NCI-H1092 (cell line): ENCODE measurements at places on chromosomes 16 and 17.

DNA sequence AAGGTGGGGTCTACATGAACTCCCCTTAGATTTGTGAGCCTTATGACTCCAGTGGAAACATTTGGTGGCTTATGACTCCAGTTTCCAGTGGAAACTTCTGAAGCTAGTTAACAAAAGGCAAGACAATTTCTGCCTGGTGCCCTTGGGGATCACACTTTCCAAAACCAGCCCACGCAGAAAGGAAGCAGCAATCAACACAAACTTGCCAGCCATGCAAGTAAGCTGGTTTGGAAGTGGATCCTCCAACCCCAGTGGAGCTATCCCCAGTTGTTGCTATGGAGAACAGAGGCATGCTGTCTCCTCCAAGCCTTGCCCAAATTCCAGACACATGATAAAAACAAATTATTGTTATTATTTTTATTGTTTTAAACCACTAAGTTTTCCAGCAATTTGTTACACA is 130.9 kb downstream of the CDH11 start:
- no peak for DNase-seq

DNA sequence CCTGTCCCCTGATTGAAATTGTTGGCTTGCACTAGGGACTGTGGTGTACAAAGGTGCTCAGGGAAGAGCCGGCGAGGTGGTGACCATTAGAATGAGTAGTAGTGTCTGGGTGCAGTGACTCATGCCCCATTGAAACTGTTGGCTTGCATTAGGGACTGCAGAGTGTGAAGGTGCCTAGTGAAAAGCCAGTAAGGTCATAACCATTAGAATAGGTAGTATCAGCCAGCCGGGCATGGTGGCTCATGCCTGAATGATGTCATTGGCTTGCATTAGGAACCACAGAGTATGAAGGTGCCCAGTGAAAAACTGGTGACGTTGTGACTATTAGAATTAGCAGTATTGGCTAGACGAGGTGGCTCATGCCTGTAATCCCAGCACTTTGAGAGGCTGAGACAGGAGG is 78.9 kb downstream of the ABCC6 start:
- no peak for DNase-seq

DNA sequence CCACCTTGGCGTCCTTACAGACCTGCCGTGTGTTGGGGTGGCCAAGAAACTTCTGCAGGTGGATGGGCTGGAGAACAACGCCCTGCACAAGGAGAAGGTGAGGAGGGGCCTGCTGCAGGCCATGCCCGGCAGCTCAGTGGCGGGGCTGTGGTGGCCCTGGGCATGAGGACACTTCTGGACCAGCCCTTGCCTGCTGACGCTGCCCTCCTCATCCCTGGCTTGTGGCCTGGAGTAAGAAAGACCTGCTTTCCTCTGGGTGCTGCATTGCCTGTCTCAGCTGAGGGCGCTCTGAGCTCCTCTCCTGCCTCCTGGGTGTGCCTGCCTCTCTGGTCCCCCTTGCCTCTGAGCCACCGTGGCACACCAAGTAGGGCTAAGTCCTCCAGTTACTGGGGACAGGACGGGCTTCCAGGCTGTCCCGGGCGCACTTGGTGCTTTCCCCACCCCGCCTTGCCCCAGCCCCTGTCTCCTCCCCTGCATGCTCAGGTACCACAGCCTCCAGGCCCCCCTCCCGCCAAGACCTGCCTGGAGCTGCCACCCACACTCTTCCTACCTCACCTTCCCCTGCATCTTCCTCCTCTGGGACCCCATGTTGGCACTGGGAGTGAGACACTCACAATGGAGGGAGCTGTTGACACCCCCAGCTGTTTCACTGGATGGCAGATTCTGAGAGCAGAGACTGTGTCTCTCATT is 8.7 kb downstream of the ENDOV start:
- no peak for DNase-seq

GRCh38 chr17:49986396-49987289 is 8.4 kb downstream of the DLX3 start:
- DNase-seq, result no peak

GRCh38 chr17:45791935-45792334 is 7.8 kb downstream of the CRHR1 start:
- no peak for DNase-seq

- no peak for DNase-seq
Measured at GRCh38 chr17:31416503-31416923, 25.0 kb downstream of the RAB11FIP4 start.

- DNase-seq, result no peak
Measured at GRCh38 chr16:85768199-85768598, 17.3 kb upstream of the C16orf74 start.

DNA sequence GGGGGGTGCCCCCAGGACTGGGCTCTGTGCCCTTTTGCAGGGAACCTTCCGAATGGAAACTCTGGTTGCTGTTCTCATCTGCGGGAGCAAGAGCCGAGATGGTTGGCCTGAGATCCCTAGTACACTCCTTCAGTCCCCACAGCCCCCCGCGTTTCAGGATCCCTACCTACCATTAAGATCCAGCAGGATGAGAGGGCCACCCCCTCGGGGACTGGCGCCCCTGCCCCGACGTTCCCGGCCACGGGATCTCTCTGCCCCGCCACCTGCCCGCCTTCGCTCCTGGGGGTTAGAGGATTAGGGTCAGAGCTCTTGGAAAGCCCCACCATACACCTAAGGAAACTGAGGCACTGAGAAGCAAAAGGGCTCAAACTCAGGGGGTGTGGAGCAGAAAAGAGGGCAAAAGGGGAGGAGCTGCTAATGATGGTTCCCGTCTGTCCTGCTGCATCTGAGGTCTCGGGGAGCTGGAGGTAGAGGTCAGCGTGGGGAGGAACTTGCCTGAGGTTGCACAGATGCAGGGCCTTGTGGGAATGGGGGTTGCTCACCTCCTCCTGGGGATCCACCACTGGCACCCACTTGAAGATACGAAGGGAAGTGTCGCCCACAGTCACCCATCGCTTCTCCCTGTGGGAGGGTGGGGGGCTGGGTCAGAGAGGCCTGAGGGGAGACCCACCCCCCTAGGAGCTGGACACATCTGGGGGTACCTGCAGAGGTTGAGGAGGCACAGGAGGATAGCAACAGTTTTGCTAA is 1.0 kb downstream of the BCL7C start:
- no peak for DNase-seq

DNA sequence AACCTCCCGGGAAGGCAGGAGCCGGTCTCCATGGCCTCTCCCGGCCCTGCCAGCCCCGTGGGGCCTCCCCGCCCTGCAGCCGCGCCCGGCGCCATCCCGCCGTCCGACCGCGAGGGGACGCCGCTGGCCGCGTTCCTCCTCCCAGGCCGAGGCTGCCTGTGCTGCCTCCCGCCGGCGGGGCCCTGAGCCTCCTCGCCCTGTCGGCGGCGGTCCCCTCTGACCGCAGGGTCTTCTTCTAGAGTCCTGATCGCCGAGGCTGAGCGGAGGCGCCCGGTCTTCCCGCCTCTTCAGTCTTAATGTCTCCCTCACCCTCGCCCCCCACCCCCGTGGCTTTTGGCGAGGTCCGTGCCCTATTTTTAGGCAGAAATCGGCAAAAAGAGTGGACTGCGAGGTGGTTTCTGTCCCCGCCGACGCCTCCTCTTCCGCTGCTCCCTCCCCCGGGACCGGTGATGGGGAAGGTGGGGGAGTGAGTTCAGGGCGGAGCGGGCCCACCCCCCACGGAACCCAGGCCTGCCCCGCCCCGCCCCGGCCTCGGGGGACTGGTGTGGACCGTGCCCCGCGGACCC is 794 bp upstream of the CPNE7 start:
- no peak for DNase-seq
